ENCODE measurements at places on chromosomes 3 and 15.

DNA sequence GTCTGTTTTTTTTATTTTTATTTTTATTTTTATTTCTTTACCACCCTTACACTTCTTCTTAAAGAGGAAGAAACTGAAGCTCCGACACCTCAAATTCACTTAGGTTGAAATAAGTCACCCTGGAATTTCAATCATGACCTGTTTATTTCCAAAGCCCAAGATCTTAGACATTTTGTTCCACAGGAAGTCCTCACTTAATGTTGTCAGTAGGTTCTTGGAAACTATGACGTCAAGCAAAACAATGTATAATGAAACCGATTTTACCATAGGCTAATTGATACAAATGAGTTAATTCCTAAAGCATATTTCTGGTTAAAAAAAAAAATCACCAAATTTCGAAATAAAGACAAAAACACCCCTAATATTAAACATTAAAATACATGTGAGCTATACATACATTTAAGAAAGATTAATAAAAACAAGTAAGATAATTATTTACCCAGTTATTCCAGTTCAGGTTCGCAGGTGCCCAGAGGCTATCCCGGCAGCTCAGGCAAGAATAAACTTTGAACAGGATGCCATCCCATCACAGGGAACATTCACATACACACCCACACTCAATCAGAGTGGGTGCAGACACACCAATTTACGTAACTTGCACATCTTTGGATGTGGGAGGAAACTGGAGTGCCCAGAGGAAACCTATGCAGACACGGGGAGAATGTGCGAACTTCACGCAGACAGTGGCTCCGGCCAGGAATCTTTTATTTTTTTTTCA, 391.0 kb downstream of the RAP2B start:
- no peak for DNase-seq

GRCh38 chr3:49610666-49611280, 56.5 kb downstream of the BSN start:
- DNase-seq, result no peak

DNA sequence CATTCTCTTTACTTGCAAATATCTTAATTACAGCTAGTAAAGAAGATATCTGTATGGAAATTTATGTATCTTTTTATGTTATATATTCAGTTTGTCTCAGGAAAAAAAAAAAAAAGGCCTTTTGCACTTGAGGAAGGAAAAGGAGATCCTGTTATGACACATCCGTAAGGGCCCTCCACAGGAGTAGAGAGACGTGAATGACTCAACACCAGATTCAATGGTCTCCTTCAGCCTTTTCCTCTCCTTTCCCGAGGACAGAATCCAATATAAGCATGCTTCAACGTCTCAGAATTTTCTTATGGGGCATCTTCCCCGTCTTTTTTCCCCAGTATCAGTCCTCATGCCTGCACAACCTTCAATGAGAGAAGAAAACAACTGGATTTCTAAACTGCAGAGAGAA, 340.3 kb downstream of the NTRK3 start:
- DNase-seq, result no peak

GRCh38 chr15:23514484-23514883, 51.0 kb upstream of the MKRN3 start:
- no peak for DNase-seq

DNA sequence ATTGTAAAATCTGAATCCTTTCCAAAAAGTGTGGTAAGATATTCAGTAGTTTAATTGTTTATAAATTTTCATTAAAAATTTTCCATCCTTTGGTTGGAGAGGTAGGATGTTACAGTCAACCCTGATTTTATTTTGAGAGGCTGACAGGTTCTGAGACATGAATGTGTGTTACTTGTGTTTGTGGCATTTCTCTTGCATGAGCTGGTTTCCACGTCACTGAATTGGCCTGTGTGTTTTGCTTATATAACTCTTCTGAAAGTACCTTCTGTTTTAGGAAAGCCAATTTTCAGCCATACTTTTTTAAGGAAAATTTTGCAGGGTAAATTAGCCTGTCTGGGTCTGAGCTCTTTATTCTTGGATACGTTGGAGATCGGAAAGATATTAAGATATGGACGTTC, 30.7 kb downstream of the PXYLP1 start:
- peak; percentile 21 for DNase-seq

DNA sequence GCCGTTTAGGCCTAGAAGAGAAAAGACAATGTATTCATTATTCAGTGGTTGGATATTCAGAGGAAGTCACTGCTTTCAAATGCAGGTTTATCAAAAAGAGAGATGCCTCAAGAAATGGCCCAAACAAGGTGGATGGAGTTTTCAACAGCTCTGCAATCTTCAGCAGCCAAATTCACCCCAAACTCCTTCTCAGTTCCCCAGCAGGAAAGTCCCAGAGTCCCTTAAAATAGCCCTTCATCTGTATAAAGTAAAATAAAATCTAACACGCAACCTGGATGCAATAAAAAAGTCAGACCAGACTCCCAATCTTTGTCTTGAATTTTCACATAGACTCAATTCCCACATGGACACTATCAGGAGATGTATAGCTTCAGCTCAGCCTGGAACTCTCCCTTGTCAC, 101.6 kb upstream of the SPATA12 start:
- no peak for DNase-seq

DNA sequence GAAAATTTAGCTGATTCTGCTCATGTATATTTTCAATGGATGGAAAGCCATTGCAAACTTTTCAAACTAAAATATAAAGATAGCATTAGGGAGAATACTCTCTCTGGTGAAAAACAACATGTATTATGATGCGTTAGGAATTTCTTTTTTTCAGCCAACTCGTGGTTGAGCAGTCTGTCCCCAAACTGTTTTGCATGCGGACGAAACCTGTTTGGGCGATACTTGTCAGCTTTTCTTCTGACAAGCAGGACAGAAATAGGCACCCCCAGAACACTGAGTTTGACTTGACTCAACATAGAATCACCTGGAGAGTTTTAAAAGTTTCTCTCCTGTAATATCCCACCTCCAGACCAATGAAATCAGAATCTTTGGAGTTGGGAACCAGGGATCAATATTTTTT, 417.5 kb upstream of the TPRG1 start:
- DNase-seq, result no peak

- DNase-seq, result no peak
These were observed 861.7 kb upstream of the NR2F2 start for GRCh38 chr15:95468820-95469219.

GRCh38 chr3:118886708-118887107, 147.9 kb downstream of the IGSF11 start:
- no peak for DNase-seq

DNA sequence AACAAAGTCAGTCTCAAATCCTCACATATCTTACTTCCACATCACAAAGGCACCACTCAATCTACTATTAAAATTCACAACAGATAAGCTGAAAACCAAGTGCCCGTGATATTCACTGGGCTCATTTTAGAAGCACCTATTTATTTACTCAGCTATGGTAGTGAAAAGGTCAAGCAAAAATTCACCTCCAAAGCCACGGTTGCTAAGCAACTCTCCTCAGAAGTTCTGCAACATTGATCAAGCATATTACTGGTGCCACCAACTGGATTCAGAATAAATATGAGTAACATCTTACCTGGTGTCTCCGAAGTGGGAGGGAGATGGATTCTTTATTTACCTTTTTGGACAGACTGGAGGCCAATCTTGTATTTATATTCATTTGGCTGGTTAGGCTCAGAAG, 714.8 kb downstream of the FHIT start:
- DNase-seq, result no peak

DNA sequence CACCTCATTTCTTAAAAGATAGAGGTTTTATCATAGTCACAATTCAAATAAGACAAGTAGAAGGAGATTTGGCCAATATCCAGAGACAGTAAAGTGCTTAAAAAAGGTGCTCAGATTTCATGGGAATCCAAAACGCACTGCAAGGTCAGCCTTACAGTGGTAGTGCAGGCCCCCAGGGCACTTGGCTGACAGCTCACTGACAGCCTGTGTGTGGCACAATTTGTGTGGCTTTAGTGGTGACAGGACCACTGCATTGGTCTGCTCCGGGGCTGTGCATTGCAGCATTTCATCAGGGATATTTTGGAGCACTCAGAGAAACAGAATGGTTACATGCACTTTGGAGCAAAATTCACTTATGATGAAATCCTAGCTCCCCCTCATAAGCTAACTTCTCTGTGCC, 544.3 kb downstream of the NTRK3 start:
- DNase-seq, result no peak

DNA sequence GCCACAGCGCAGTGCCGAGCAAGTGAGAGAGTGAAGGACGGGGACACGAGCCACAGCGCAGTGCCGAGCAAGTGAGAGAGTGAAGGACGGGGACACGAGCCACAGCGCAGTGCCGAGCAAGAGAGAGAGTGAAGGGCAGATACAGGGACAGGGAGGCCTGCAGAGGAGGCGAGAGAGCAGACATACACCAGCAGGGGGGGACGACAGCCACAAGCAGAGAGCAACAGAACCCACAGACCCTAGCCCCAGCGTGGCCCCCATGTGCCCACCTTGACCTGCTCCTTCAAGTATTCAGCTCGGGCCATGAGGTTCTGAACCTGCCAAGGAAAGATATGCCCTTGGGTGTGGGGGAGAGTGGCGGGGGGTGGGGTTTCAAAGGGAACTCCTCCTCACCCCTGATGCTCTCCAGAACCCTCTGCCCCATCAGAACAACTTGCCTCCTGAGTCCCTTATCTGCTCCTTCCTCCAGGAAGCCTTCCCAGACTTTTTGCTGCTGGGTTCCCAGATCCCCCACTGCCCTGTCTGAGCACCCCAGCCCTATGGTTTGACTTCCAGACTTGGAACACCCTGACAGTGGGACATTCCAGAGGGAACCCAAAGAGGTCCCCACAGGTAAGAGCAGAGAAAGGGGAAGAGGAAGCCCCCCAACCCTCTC, 5.3 kb downstream of the ULK3 start:
- DNase-seq, result no peak
